Uterus (tissue), 4 donors: ENCODE measurements at places on chromosomes 11 and 22. TPM values are rescaled to one million over a fixed set of nuclear protein-coding genes. Genes with fewer than 3 reads are reported as not detected.

DNA sequence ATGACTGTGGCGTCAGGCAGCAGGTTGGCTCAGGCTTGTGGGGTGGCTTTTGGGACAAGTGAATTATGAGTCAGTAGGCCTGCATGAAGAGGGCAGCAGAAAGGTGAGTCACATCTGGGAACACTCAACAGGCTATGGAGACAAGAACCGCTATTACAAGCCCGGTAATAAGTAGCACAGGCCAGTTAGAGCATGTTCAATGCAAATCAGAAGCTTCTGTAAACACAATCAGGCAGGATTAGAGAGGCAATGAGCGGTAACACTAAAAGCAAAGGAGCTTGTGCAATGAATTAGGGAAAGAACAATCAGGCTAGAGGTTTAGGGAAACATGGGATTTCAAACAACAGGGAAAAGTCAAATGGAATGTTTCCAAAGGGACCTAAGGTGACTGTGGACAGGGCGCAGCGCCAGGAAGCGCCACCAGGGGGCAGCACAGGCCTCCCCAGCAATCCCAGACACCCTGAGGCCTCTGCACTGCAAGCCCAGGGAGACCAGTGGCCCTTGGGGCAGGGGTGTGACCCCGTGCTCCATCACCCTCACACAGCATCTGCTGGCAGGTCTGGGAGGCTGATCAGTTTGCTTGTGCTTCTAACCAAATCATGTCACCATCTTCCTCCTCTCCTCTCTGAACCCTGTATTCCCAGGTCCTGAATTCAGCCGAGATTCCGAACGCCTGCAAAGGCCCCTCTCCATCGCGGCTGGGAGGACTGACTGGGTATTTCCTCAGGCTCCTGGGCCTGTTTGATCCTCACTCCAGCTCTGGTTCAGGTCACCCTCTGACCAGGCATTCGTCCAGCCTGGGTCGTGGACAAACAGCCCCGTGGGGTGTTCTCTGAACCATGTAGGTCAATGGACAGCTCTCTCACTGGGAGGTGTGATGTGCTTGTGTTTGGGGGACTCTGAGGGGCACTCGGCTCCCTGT, 50.0 kb downstream of the C11orf58 start:
- DNase-seq = peak; percentile 43

GRCh38 chr11:43685440-43685839, 4.9 kb downstream of the HSD17B12 start:
- DNase-seq = no peak

- DNase-seq = peak; percentile 70
Measured at GRCh38 chr11:72773291-72773690, 20.6 kb downstream of the STARD10 start.

DNA sequence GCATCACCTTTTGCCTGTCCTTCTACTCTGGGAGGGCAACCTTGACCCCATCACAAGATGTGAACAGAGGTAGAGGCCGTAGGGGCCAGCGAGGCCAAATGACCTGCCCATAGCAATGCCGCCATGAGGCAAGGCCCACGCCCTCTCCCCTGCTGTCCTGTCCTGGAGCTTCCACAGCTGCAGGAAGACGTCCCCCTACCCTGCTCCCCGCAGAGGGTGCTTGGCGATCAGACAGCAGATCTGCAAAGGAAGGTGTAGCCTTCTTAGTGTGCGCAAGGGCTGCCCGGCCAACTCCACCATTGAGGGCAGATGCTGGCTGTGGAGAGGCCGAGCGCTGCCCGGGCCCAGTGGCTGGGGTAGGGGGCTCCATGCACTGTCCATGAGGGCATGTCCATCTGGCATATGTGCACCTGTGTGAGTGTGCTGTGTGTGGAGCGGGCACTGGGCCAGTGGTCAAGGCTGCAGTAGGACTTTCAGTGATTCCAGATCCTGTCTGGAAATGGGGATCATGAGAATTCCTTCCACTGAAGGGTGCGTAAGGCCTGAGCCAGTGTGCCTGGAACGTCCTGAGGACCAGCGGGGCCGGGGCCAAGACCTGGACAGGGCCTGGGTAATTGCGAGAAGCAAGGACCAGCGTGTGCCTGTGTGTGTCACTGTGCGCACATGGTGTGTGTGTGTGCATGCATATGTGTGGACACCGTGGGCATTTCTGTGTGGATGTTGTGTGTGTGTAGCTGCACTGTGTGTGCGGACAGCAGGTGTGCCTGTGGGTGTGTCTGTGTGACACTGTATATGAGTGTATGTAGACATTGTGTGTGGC, 11.0 kb downstream of the TRPM5 start:
- DNase-seq = no peak

- no peak for DNase-seq
Measured at GRCh38 chr11:65207918-65208784, 26.4 kb downstream of the CAPN1 start.

DNA sequence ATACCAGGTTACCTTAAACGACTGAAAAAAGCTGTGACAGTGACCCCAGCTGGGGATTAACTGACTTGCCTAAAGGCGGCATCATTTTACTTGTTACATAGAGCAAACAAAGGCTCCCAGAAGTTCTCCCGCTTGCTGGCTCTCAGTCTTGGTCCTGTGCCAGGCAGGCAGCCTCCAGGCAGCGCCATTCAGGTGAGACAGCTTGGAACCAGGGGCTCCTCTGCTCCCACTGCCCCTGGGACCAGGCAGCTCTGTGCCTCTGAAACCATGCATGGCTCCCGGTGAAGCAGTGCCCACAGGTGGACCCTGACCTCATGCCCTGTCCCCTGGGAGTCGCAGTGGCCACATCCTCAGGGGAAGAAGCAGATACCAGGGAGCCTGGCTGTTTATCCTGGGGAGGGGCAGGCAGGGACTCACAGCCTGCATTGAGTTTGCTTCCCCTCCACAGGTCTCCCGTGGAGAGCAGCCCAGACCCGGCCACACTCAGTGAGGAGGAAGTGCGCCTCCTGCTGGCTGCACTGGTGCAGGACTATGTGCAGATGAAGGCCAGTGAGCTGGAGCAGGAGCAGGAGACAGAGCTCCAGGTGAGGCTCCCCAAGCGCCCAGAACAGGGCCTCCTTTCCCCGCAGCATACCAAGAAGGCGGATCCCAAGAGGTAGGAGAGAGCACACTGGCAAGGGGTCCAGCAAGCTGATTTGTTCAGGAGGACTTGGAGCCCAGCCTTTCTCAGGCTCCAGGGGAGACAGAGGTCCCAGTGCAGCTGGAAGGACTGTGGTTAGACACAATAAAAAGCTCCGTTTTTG, 15.6 kb upstream of the CYP2R1 start:
- DNase-seq = peak; percentile 37

DNA sequence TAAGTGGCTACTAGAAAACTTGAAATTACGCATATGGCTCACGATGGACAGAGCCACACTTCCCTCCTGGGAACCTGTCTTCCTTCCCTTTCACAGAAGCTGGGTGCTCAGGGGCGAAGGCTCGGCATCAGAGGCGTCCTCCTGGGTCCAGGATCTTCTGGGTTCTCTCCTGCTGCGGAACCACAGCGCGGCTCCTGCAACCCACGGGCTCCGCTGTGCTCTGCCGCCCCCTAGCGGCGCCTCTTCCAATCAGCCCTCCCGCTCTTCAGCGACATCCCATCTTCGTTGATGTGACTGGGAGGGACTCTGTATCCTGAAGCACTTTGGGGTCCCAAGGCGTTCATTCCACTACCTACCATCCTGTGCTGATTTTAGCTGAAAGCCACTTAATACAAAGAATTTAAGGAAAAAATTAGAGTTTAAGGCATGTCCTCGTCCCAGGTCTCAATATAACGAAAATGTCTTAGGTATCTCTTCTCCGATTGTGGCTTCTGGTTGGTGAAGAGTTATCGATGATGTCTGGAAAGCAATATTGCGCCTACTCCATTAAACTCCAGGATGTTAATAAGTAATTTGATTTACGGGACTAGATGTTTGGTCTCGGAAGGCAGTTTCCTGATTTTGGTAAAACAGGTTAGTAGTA, 14.8 kb upstream of the RPS3 start:
- peak; percentile 66 for DNase-seq

GRCh38 chr22:23069502-23070357, 589 bp upstream of the GNAZ start:
- DNase-seq = peak; percentile 90

GRCh38 chr22:30728826-30729225, 34.2 kb downstream of the OSBP2 start:
- no peak for DNase-seq

DNA sequence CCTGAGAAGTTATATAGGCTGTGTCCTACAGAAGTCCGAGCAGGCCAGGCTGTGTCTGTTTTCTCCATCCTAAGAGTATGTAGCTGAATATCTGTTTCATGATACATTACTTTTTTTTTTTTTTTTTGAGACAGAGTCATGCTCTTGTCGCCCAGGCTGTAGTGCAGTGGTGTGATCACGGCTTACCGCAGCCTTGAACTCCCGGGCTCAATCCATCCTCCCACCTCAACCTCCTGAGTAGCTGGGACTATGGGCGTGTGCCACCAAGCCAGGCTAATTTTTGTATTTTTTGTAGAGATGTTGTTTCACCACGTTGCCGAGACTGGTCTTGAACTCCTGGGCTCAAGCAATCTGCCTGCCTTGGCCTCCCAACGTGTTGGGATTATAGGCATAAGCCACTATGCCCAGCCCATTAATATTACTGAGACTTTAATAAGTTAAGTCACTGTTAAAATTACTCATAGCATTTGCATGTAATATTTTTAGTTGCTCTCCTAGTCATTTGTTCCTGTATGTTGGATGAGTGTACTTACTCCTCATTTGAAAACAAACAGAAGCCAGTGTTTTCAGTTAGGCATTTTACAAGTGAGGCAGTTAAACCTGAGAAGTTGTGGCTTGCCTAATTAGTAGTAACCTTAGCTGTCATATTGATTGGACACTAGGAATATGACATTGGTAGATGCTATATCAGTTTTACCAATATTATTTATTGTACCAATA, 26.1 kb downstream of the DRG1 start:
- no peak for DNase-seq

DNA sequence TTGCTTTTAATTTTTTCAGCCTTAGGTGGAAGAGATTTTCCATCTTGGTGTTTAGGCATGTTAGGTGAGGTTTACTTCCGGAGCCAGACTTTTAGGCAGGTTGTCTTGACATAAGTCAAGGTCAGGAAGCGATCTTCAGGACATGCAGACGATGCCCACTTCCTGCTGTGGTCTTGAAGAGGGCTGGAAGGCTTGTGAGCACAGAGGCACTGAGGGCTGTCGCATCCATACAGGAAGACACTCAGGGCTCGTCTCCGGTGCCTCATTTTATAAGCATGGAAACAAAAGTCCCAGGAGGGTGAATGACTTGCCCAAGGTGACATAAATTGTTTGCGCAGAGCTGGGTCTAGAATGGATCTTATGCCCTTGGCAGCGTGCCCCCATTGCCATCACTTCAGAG, 30.8 kb downstream of the MARK2 start:
- no peak for DNase-seq

POLDIP3 gene
- total RNA-seq = 27.6 TPM

PHOX2A gene
- not detected for total RNA-seq

DEFB131B gene
- not detected for total RNA-seq

MS4A4A gene
- total RNA-seq = 17.6 TPM

SYT7 gene
- 2.1 TPM for total RNA-seq
